ENCODE measurements at places on chromosomes 4 and X.
A peak's percentile ranks its signal among the peaks of the same experiment; 100 is the strongest.

- no peak for DNase-seq
Measured at GRCh38 chr4:95544113-95545103, 4.4 kb downstream of the UNC5C start.

DNA sequence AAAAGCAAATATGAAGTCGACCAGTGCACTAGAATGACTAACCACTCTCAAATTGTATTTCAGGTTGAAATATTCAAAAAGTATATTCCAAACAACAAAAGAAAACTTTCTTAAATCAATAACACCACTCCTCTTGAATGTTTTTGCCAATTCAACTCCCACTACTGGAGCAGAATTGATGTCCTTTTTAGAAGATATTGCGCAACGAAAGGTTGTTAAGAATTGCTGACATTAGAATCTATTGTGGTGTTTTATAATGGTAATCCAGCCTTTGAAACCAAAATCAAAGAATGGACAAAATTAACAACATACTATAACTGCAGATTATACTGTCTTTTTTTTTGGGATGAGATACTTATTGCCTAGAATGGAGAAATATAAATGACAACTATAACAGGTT lies 331.3 kb downstream of the GRXCR1 start:
- no peak for DNase-seq

- no peak for DNase-seq
Measured at GRCh38 chr4:152990471-152991131, 54.5 kb downstream of the FHDC1 start.

- peak; percentile 12 for DNase-seq
Measured at GRCh38 chrX:11750046-11750445, 8.0 kb upstream of the MSL3 start.

DNA sequence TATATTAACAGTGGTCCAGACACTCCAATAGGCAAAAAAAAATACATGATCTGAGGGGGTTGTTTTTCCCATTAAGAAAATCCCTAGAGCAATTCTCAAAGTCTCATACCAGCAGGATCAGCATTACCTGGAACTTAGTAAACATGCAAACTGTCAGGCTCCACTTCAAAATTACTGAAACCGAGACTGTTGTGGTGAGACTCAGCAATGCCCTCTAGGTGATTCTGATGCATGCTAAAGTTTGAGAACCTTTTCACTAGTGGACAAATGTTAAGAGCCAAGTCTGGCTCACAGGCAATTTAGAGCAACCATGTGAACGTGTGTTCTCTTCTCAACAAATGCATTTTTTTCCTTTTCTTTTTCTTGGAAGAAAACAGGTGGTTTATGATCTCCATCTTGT lies 30.2 kb downstream of the NEK1 start:
- DNase-seq: no peak

- no peak for DNase-seq
Measured at GRCh38 chr4:8765084-8765483, 106.6 kb downstream of the HMX1 start.

GRCh38 chr4:40307627-40308497 lies 27.3 kb upstream of the CHRNA9 start:
- peak; percentile 95 for DNase-seq

DNA sequence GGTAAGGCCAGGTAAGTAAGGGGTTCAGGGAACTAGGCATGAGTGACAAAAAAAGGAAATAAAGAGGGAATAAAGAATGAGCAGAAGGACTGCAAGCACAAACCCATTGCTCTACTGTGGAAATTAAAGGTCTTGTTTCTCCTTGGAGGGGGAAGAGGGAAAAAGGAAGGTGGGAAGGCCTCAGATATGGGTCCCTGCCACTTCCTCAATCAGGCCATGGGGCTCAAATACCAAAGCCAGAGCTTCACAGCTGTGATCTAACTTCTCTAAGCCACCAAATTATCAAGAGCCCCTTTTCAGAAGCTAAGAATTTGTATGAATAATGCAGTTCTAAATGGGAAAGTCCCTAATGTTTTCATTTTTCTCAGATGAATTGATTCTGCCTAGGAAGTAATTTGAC lies 4.7 kb downstream of the USP51 start:
- no peak for DNase-seq

DNA sequence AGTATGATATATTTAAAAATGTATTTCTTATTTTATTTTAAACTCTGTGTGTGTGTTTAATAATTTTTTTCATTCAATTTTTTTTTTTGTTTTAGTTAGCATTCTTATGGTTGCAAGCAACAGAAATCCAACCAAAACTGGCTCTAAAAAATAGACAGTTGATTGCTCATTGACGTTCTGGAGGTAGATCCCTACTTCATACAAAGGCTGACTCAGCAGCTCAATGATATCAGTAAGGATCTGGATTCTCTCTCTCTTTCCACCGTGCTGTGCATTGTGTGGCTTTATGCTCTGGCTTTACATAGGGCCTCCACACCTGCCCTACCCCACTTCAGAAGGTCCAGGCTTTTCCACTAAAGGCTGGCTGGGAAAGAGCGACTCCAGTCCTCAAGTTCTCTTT lies 117.8 kb downstream of the UCHL1 start:
- no peak for DNase-seq

DNA sequence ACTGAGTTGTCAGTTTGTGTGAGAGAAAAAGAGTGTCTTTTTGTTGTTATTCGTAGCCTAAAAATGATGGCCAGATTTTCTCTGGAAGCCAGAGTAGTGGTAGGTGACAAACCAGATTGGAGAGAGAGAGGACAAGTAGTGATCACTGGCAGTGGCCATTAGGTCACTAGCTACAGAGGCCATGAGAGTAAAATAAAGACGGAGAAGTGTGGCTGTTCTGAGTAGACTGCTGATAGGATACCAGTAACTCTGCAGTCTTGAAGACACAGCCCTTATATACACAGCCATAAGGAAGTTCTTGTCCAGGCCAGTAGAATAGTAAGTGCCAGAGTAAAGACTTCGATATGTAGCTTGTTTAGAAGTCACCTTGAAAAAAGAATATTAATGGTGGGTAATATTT lies 7.7 kb downstream of the SLC30A9 start:
- no peak for DNase-seq

- DNase-seq: peak; percentile 28
Measured at GRCh38 chr4:105050896-105051295, 95.8 kb upstream of the TET2 start.

- no peak for DNase-seq
Measured at GRCh38 chrX:16852617-16853179, 17.5 kb downstream of the RBBP7 start.

DNA sequence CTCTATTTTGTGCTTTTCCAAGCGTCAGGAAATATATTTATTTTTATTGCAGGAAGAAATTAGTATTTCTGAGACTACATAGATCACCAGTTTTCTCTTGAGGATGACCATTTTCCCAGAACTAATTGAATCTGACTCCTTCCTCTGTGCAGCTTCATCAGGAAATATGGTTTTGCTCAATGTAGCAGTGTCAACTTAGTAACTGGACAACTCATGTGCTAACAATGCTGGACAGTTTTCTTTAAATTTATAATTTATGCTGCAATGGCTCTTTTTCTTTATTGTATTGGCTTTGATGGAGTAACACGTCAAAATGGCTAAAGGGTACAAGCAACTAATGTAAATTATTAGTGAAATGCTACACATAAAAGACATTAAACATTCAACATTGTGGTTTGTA lies 531.5 kb downstream of the ANKRD50 start:
- DNase-seq: no peak

DNA sequence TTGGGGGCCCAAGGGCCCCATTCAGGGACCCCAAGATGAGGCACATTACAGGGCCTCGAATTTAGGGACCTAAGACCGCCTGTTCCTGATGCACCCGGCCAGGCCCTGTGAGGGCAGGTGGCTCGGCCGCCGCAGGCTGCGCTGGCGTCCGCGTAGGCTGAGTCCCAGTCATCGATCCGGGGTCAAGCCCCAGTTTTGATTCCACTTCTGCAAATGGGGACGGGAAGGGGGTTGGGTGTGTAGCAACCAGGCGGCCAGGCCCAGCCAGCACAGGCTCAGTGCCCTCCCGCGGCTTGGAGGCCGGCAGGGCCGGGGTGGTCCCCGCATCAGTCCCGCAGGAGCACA lies 327 bp downstream of the PNPLA4 start:
- peak; percentile 44 for DNase-seq

DNA sequence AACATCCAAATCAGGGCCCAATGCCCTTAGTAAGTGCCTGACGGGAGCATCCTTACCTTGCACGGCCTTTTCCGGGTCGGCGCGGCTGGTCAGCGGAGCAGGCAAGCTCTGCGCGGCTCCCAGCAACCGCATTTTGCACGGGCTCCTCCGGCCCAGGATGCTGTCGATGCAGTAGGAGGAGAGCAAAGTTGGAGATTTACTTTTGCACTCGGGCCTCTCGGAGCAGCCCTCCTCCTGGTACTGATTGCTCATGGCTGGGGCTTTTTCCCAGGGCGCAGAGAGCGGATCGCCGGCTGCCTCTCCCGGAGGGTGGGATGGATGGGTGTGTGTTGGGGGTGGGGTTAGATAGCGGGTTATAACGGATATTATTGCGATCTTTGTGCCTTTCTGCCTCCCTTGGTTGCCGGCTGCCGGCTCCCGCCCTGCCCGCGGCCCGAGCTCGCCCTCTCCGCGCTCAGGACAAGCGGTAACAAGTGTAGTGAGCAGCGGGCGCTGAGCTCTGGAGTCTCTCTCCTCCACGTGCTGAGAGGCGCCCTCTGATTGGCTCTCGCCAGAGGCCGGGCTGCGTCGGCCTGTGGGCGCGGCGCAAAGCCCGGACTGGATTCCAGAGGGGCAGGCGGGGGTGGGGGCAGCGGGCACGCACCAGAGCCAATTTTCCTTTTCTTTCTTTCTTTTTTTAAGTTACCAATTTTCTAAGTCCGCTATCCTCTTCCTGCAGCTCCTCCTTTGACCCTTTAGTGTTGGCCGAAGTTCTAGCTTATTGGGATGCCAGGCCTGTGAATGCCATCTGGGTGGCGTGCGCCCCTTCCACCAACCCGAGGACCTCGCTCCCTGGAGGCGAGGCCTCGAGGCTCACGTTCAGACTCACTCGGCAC lies at the start of gene ARX:
Gene ARX, minus strand, starts transcription at position 480 of the 875 bp plus-strand sequence. Its CDS starts 228 bp downstream, at position 252.
- DNase-seq: peak; percentile 40

DNA sequence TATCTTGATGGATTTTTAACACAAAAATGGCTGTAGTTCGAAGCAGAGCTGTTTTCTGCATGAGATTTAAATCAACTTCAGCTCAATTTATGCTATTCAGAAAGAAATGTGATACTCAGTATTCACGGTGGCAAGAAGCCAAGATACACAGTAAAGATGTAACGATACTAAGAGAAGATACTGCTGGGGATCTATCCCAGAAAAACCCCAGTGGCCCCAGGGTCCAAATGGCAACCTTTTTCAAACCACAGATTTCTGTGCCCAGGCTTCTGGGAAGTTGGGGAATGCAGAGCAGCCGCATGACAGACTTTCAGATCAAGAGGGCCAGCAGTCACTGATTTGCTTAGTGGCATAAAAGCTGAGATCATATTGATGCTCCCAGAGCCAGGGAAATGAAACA lies 353.9 kb downstream of the AFF2 start:
- no peak for DNase-seq

GRCh38 chrX:130606425-130606824 lies 204.6 kb downstream of the RBMX2 start:
- no peak for DNase-seq

GRCh38 chr4:169099771-169100180 lies 89.7 kb upstream of the CBR4 start:
- DNase-seq: no peak

- DNase-seq: no peak
Measured at GRCh38 chr4:177190995-177191580, 118.6 kb upstream of the NEIL3 start.

GRCh38 chrX:71118032-71118984 lies at the start of gene MED12:
TSS of gene MED12 (plus strand) at chrX:71118596. CDS start at chrX:71118755, 159 bp downstream.
- DNase-seq: peak; percentile 72

Data from suppressor macrophage treated with lipopolysaccharide for 4 hours (primary cell).